ENCODE measurements at places on chromosomes 7 and 10.

DNA sequence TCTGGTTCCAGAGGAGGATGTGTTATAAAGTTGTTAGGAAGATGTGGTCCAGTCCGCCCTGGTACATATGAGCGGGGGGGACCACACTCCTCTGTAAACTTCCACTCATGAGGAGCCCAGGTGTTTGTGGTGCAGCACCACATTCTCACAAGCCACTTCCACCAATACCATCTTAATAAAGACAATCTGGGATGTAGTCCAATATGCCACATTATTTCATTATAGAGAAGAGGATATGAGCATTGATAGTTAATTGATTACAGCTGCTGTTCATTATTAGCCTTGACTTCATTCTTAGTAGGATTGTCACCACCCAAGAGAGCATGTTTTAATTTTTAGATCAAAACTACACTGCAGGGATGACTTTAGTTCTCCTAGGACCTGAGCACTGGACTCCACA is 40.5 kb downstream of the ERCC6 start:
- no peak for DNase-seq

DNA sequence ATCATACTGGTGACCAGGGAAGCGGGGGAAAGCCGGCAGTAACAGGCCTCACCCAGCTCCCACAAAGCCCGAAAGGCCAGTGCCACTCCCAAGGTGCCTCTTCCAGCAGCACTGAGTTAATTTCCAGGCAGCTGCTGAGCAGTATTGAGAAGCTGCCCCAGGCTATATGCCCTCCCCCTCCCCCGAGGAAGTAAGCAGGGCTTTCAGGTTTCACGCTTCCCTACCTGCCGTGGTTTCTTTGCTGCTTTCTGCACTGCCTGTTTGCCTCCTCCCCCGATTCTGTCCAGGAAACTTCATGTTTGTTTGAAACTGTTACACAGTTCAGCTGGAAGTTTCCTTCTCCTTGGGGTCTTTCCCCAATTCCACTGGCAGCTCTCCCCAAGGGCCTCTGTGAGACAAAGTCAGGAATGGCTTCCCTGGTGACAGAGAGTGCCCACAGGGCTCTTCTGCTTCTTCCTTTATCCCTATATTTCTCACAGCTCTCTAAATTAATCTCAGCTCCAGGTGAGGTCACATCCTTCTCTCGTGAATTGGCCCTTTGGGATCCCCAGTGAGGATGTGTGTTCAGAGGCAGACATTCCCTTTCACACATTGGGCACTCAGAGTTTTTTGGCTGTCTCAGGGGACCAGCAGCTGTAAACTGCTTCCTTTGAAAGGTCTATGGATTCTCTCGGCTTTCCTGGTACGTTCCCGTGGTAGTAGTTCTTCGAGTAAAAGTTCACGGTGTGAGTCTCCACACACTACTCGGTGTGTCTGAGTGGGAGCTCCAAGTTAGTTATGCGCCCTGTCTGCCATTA is 19.4 kb downstream of the C1GALT1 start:
- DNase-seq, result no peak

DNA sequence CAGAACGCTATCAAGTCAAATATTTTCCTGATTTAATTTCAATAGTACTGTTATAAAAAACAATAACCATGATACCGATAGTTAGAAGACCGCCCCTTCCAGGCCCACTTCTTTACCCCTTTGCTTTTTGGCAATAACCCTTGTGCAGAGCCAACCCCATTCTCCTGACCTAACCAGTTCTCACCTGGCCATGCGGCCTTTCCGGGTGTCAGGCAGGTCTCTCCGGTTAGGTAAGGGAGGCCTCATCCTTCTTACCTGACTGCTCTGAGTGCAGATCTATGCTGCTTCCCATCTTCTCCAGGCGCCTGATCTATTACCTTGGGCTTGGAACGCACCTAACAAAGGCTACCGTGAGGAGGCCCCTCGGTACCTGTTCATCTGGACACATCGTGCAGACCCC is 26.6 kb downstream of the ZMIZ1 start:
- DNase-seq, result no peak

DNA sequence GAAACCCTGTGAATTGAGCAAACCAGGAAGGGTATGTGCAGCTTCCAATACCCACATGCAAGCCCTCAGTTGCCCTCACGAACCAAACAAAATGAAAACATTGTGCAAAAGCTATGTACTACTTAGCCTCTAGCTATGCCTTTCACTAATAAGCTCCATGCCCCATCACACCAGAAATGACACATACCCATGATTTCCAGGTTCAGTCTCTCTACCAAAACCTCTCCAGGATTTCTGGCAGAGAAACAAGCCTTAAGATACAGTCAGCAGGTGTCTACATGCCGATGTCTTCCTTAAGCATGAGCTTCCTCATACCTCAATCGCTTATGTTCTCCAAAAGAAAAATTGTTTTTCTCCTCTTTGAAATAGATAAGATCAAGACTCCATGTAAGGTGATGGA is 527.8 kb upstream of the AUTS2 start:
- DNase-seq, result no peak

GRCh38 chr7:107160389-107160788 is 8.4 kb upstream of the HBP1 start:
- DNase-seq, result no peak

DNA sequence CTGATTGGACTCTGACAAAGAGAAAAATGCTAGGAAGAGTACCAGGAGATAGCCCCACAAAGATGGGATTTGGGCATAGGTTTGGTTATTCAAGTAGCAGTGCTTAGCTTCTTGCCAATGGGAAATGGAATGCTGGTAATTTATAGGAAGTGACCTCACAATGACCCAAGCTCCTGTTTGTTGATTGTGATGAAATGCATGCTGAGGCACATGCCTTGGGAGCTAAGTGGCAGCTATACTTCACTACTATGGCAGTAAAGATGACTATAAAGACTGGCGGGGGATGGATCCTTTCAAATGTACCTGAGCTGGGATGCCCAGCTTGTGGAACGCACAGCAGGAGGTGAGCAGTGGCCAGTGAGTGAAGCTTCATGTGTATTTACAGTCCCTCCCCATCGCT is 153.8 kb downstream of the ZNF22 start:
- DNase-seq, result no peak

- DNase-seq, result no peak
Measured at GRCh38 chr10:124200011-124200410, 106.6 kb upstream of the CHST15 start.

DNA sequence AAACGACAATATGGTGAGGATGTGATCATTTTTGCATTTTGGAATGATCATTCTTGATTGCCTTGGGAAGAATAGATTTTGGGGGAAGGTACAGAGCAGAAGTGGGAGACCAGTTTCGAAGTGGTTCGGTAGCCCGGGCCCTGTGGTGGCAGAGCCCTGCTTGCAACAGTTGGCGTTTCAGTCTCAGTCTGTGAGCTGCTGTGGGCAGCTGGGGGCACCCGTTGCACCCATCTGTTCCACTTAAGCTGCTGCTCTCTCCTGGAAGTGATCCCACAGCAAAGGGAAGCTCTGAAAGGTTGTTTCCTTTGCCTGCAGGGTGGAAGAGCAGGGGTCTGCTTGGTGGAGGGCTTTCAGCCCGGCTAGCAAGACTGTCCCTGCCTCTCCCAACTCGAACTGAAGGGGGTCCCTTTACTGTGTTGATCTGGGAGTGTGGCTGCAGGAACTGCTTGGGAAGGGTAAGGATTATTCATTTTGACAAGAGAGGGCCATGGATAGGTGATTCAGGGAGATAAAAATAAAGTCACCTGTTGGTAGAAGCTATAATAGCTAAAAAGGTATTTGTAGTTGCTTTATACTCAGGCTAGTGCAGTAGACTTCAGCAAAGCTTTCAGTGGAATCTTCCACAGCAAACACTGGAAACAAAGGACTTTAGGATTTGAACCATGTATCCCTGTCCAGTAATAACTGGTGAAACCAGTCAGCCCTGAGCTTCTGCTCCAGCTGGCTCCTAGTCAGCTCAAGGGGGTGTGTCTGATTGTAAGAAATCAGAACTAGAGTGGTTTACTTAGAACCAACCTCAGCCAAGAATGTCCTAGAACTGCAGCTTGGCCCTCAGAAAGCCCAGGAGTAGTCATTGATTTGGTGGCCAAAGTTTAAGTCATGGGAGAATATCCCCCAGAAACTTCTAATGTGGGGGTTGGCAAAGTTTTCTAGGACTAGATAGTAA is 53.1 kb upstream of the PDCD4 start:
- no peak for DNase-seq

GRCh38 chr10:13496164-13496563 is 32.6 kb downstream of the BEND7 start:
- DNase-seq, result no peak

GRCh38 chr7:106346167-106346677 is 61.4 kb upstream of the NAMPT start:
- no peak for DNase-seq
